ENCODE measurements at places on chromosomes 1 and 21.

DNA sequence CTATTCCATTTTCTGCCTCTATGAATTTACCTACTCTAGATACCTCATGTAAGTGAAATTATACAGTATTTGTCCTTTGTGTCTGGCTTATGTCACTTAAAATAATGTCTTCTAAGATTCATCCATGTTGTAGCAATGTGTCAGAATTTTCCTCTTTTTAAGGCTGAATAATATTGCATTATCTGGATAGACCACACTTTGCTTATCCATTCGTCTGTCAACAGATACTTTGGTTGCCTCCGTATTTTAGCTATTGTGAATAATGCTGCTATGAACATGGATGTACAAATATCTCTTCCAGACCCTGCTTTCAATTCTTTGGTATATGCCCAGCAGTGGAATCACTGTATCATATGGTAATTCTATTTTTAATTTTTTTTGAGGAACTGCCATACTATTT lies 10.1 kb upstream of the CCSAP start:
- DNase-seq = no peak

- DNase-seq = no peak
Observed at GRCh38 chr1:202291961-202292712, 49.6 kb downstream of the UBE2T start.

GRCh38 chr1:20485527-20486456 lies at the start of gene CAMK2N1:
Gene CAMK2N1 (minus strand): TSS chr1:20486210. CDS start chr1:20485379, 831 bp downstream.
- peak; percentile 37 for DNase-seq

DNA sequence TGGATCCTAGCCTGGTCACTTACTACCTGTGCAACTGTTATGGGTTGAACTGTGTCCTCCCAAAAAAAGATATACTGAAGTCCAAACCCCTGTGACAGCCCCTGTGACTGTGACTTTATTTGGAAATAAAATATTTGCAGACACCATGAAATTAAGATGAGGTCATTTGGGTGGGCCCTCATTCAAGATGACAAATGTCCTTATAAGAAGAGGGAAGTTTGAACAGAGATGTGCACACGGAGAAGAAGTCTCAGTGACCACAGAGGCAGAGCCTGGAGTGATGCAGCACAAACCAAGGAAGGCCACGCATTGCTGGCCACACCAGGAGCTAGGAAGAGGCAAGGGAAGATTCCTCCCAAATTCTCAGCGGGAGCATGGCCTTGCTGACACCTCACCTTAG lies 249.7 kb upstream of the RUNX1 start:
- DNase-seq = no peak

- DNase-seq = no peak
Observed at GRCh38 chr1:143691400-143691891, 280.3 kb downstream of the FAM72C start.

- DNase-seq = no peak
Observed at GRCh38 chr1:78079580-78079979, 33.8 kb downstream of the GIPC2 start.

All from SHP77 (cell line).